GM23248 (cell line): ENCODE measurements at places on chromosomes 7 and 10. TPM values are rescaled to one million over a fixed set of nuclear protein-coding genes. Genes with fewer than 3 reads are reported as not detected.
A peak's percentile ranks its signal among the peaks of the same experiment; 100 is the strongest.

The RHOBTB1 gene
- total RNA-seq, result 14.6 and 16.2 TPM in 2 replicates

DNA sequence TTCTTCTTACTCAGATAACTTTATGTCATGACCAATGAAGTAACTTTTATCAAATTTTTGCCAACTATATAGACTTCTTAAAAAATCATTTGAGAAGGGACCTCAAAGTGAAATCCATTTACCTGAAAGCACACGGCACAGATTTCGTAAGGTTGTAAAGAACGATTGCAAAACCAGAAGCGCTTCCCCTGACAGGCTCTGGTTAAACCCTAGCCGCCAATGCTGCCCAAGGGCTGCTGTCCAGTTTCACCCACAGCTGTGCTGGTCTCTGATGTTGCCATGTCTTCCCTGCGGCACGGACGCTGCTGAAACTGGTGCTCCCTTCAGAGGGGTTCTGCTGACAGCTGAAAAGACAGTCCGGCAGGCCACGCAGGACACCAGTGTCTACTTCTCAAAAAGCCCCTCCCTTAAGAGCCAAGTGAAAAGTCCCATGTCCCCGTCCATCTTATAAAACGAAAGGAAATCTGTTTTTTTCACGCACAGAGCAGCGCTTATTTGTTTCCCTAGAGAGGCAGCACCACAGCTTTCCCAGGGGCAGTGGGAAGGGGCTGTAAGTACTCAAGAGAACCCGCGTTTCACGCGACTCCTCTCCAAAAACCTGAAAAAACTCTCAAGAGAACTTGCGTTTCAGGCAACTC, 32.5 kb downstream of the GNA12 start:
- no peaks in the 10 kb centered on the region for H3K27me3 ChIP-seq
- H3K4me3 ChIP-seq, result no peak overlapping the region
- DNase-seq, result no peak
- H3K36me3 ChIP-seq, result no peaks in the 10 kb centered on the region
- H3K4me1 ChIP-seq, result peaks cover 18% of the 10 kb centered on the region

DNA sequence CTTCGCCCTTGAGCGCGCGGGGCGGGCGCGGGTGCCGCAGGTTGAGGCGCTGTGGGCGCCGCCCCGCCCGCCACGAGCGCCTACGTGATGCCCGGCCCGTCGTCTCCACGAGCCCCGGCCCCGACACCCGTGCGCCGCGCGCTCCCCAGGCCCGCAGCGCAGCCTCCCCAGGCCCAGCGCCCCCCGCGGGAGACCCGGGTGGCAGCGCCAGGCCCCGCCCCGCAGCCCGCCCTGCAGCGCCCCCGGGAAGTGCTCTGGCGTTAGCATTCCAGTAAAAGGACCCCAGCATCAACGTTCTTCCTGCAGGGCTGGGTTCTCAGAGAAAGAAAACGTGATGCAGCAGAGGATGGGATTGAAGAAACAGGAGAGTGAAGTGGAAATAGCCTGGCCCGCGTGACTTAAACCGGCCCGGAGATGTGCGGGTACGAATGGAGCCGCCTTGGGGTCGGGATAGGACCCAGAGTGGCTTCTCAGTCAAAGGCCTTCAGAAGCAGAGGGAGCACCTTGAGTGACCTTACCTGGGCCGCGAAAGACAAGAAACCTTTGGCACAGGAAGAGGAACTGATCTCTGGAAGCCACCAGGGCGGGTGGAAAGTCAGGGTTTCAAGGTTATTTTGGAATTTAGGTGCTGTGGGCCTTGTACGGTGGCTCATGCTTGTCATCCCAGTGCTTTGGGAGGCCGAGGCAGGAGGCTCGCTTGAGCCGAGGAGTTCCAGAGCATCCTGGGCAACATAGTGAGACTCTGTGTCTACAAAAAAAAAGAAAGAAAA, 1.8 kb downstream of the PFKP start:
- peaks cover 17% of the 10 kb centered on the region; the same call in 1 of the 2 replicates for H3K4me1 ChIP-seq
- peaks cover 6% of the 10 kb centered on the region; the same call in 1 of the 2 replicates for H3K36me3 ChIP-seq
- peak overlapping the region; percentile 83 for H3K4me3 ChIP-seq

DNA sequence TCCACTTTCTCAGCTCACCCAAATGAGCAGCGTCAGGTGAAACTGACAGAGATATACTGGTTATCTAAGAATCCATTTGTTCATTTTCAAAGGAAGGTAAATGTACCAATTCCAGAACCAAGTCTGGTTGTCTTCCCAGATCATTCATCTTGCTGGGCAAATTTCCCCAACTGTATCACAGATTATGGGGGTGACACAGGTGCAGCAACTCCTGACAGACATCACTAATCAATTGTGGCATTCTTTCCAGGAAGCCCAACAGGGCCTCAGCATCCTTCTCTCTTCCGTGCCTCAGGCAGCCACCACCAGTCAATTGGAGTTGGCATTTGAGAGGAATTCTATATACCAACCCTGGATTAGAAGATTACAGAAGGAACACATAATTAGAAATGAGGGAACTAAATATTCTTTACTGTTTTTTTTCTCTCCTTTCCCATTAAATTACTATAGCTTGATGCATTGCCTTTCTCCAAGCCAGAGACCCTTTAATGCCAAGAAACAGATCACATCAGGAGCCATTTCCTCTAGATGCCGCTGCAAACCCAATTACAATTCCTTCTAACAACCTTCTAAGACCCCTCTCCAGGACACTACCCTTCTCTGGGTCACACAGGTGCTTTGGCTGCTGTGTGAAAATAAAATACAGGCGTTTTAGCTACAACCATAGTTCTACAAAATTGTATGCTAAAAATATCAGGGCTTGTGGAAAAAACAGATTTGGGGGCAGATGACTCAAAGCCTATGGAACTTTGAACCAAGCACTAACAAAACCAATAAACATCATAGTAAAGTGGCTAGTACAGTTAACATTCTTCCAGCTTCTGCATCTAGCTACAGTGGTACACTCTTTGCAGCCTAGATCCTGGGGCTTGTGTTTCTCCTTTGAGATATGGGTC, 291.6 kb downstream of the RNLS start:
- H3K27ac ChIP-seq, result no peak overlapping the region
- no peaks in the 10 kb centered on the region for H3K27me3 ChIP-seq
- H3K4me3 ChIP-seq, result no peak overlapping the region

The ABHD11 gene
- total RNA-seq, result 8.9 and 20.8 TPM in 2 replicates

- H3K4me3 ChIP-seq, result no peak overlapping the region
- no peaks in the 10 kb centered on the region for H3K27me3 ChIP-seq
- H3K36me3 ChIP-seq, result peaks cover 7% of the 10 kb centered on the region; the same call in 1 of the 2 replicates
- H3K27ac ChIP-seq, result no peak overlapping the region
- no peak for DNase-seq
Measured at GRCh38 chr10:13657101-13657680, 70.4 kb downstream of the PRPF18 start.

GRCh38 chr7:96547371-96547811, 162.3 kb downstream of the SEM1 start:
- H3K36me3 ChIP-seq, result no peaks in the 10 kb centered on the region
- H3K27me3 ChIP-seq, result no peaks in the 10 kb centered on the region
- H3K4me3 ChIP-seq, result no peak overlapping the region

The CDK14 gene
- total RNA-seq, result 21.2 and 24.9 TPM in 2 replicates

The EIF5AL1 gene
- 0.63 and 0.65 TPM in 2 replicates for total RNA-seq

The EFCAB10 gene
- total RNA-seq, result not detected in 2 replicates

GRCh38 chr7:128879939-128880746, 17.5 kb downstream of the ATP6V1F start:
- H3K27me3 ChIP-seq, result no peaks in the 10 kb centered on the region
- H3K4me3 ChIP-seq, result no peak overlapping the region
- no peak overlapping the region for H3K27ac ChIP-seq
